ENCODE measurements at places on chromosomes 2 and 18.
A peak's percentile ranks its signal among the peaks of the same experiment; 100 is the strongest.

GRCh38 chr18:60100778-60101177 lies 201.0 kb downstream of the PMAIP1 start:
- DNase-seq: no peak

DNA sequence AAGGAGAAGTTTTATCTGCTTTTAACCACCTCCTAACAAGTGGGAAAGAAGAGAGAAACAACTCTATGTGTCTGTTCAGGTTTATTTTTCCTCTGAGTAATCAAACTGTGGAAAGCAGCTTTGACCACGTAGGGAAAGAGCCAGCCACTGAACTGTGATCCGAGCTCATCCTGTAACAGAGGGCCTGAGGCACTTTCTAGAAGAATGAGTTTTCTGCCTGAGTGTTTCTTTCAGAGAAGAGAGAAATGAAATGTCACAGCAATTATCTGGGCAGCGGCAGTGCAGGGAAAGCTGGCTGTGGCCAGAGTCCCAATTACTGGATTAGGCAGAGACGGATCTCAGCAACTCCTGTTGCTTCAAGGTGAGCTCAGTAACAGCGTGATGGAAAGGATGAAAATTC lies 151.9 kb downstream of the CD226 start:
- DNase-seq: no peak

- DNase-seq: no peak
Measured at GRCh38 chr2:146572598-146572997, 1272.2 kb upstream of the ACVR2A start.

- no peak for DNase-seq
Measured at GRCh38 chr2:200188876-200189275, 117.6 kb upstream of the SPATS2L start.

DNA sequence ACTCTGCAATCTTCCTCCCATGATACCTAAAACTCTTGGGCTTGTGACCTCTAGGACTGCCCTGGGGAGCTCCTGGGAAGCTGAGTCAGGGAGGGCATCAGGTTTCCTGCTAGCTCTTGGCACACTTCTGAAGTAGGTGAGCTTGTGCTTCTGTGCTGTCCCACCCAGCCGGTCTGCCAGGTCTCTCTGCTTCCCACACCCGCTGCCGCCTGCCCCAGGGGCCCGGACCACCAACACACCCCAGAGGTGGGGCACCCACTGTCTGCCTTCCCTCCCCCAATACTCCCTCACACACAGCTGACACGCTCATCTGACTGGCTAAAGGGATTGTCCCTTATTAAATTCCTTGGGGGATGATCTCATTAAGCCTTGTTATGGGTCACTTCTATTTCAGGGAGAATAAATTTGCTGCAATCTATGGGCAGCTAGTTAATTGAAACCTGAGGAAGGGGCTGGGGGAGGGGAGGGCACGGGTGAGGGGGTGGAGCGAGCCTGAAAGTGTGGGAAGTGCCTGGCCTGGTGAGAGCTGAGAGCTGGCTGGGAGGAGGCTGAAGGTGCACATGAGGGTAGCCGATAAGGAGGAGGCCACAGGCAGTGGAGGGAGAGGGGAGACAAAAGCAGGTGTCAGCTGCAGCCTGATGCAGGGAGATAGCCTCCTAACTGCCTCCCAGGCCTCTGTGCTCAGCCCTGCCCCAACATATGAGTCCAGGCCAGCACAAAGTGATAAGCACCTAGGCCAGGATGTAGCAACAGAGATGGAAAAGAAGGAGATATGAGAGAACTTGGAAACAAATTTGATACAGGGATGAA lies 48.8 kb downstream of the HAUS1 start:
- DNase-seq: no peak

DNA sequence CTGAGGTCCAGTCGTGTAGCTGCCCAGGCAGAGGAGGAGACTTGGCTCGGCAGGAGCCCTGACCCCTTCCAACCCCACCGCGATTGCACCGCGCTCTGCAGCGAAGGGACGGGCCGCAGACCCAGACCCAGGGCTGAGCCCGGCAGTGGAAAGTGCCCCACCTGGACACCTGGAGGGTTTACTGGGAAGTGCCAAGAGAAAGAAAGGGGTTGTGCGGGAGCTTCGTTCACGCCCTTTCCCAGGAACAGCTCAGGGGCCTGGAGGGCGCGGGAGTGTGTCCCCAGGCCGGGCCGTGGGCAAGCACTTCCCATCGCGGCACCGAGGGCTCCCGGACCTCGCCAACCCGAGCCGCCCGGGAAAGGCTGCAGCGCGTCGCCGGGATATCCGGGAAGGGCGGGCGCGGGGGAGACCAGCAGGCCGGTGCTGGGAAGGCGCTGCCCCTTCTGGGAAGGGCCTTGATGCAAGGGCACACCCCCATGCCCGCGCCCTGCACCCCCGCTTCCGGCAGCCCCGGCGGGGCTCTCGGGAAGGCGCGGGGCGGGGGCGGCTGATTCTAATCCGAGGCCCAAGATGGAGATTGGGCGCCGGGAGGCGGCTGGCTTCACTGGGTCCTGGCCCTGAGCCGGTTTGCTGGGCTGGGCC lies 36.1 kb upstream of the MRPL33 start:
- DNase-seq: peak; percentile 41

- DNase-seq: no peak
Measured at GRCh38 chr2:219309278-219309677, at the start of gene PTPRN. Gene PTPRN (minus strand): TSS chr2:219309401. CDS start chr2:219309332, 69 bp downstream.

GRCh38 chr2:17573085-17573803 lies 32.7 kb downstream of the VSNL1 start:
- DNase-seq: no peak

GRCh38 chr2:36468463-36469105 lies 113.0 kb downstream of the CRIM1 start:
- no peak for DNase-seq

Data from activated T-helper 1 cell treated with anti-CD3 and anti-CD28 coated beads, Interleukin-2, amount 50 U/mL, for 16 hours (primary cell).